ENCODE measurements at places on chromosomes 13 and 19.
A peak's percentile ranks its signal among the peaks of the same experiment; 100 is the strongest.

DNA sequence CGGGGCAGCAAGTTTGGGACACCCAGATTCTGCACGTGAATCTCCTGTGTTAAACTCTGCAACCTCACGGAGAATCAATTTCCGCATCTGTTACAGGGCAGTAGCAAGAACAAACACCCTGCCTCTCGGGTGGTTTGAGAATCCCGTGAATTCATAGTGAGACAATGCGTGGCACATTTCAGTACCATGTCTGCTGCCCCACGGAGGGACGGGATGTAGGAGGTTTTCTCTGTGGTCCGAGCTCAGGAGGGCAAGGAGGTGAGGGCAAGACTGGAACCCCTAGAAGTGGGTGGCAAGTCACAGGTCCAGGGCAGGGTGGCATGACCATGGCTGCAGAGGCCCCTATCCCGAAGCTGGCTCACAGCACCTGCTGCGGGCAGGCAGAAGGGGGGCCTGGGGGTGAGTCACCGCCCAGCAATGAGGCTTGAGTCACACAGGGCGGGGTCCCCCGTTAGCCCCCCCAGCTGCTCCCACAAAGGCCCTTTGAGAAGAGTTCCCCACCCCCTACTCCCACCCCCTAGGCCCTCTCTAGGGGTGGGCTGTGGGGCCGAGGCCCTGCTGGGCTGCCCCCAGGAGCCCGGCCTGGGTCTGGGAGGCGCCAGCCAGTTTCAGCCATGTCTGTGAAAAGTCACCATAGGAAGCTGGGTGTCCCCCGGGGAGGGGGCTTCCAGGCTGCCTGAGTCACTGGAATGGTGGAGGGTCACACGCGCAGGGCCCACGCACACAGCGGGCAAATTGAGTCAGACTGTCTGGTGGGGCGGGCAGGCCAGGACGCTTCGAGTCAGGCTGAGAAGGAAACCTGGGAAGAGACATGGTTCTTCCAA is 25.8 kb upstream of the NANOS3 start:
- DNase-seq, result peak; percentile 93

GRCh38 chr13:94705081-94706030 is 7.0 kb downstream of the SOX21 start:
- no peak for DNase-seq

- no peak for DNase-seq
Observed at GRCh38 chr13:110798081-110798994, 84.8 kb downstream of the ING1 start.

DNA sequence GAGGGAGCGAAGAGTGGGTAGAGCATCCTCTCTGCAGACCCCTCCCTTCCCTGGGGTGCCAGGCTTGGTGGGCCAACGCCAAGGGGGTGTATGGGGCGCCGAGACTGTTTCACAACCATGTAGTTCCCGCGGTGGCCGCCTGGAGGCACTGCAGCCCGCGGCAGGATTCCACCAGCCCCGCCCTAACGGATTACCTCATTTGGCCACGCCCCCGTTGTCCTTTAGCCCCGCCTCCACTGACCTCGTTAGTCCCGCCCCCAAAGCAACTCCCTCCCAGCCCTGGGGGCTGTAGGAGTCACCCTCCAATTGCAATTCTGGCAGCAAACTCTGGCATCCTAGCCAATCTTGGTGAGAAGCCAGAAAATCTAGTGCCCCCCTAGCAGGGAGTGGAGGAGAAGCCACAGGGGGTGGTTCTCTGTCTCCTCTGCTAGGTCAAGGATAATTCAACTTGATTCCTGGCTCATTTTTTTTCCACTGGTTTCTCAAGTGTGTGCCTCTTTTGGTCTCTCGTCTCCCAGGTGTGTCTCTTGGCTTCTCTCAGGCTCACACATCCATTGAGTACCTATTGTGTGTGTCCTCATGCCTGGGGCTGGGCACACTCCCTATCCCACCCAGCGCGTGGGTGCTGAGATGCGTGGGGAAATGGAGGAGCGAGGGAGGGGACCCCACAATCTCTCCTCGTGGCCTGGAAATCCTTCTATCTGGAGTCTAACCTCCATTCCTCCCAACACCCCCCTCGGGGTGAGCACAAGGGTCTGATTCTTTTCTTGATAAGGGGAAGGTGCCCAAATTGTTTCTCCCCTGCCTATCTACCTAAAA is 2.0 kb downstream of the OLFM2 start:
- DNase-seq, result peak; percentile 63

DNA sequence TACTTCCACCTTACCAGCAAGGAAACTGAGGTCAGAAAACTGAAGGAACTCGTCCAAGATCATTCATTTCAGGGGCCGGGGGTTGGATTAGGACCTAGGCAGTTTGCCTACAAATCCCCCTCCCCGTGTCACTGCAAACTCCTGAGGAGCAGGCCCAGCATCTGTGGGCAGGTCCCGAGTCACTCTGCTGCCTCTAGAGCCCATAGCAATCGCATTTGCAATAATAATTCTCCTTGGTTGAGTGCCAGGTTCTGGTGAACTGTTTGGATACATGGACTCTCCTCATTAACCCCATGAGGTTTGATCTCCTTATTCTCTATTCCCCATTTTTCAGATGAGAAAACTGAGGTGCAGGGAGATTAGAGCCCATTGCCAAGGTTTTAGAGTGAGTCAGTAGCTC is 903 bp downstream of the PIN1 start:
- DNase-seq, result peak; percentile 10

GRCh38 chr13:71712988-71713653 is 153.9 kb downstream of the DACH1 start:
- no peak for DNase-seq

DNA sequence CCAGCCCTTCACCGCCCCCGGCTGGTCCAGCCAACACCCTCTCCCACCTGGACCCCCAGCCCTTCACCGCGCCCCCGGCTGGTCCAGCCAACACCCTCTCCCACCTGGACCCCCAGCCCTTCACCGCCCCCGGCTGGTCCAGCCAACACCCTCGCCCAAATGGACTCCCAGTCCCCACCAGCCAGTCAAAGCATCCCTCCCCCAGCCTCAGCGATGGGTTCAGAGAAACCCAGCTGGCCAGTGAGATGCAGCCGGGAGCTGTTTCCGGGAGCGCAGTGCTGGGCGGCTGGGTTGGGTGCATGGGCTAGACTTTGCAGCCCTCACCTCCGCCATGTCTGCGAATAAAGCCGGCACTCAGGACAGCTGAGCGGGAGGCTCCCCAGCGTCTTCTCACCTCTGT is 6.5 kb upstream of the CDC34 start:
- no peak for DNase-seq

All from fibroblast of the conjunctiva (primary cell).